Cortex of kidney (tissue), 1 donor: ENCODE measurements at places on chromosomes 3 and 15.

GRCh38 chr15:57881361-57881760 is 174.8 kb downstream of the POLR2M start:
- DNase-seq = no peak

DNA sequence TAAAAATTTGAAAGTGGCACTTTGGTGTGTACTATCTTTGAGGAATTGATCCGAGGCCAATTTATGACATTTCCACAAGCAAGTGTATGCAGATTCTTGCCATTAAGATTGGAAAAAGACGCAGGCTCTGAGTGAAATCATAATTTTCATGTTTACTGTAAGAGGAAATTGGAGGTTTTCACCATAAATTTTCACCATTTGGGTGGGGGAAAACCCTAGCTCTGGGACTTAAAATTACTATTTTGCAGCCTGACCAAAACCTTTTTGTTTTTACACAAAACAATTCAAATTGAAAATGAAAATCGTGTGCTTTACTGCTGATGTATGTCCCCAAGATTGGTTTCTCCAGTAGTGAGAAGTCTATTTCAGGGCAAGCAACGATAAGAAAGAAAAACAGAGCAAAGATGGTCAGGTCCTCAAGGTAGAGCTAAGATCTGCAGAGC is 282.6 kb downstream of the FOXP1 start:
- no peak for DNase-seq

DNA sequence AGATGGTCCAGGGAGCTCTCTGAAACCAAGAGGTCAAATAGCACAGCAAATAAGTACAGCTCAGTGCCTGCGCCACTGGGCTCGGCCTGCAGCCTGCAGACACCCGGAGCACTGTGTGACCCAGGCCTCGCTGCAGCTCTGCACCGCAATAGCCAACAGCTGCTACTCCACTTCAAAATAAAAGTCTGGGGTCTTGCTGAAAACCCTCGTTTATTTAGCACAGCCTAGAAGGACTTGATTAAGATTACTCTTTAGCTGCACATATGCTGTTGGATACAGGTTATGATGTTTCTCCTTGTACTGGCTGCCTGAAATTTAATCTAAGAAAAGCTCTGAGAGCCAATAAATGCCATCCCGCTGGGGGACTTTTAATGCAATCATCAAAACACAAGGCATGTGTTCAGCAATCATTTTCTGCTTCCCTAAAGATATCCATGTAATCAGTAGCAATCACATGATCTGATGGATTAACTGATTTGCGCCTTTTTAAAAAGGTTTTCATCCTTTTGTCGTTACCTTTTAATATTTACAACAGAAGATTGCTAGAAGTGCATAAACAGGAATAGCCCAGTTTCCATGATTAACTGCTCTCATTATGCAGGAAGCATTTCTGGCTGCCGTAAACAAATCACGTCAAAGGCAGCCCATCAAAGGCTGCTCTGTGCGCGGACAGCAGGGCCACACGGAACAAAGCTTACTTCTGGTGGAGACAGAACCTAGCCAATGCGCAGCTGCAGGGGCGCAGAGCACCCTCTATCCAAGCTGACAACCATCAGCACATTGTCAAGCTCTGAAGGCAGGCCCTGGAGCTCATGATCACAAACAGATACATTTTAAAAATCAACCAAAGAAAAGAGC is 58.8 kb downstream of the CLASP2 start:
- DNase-seq = no peak

DNA sequence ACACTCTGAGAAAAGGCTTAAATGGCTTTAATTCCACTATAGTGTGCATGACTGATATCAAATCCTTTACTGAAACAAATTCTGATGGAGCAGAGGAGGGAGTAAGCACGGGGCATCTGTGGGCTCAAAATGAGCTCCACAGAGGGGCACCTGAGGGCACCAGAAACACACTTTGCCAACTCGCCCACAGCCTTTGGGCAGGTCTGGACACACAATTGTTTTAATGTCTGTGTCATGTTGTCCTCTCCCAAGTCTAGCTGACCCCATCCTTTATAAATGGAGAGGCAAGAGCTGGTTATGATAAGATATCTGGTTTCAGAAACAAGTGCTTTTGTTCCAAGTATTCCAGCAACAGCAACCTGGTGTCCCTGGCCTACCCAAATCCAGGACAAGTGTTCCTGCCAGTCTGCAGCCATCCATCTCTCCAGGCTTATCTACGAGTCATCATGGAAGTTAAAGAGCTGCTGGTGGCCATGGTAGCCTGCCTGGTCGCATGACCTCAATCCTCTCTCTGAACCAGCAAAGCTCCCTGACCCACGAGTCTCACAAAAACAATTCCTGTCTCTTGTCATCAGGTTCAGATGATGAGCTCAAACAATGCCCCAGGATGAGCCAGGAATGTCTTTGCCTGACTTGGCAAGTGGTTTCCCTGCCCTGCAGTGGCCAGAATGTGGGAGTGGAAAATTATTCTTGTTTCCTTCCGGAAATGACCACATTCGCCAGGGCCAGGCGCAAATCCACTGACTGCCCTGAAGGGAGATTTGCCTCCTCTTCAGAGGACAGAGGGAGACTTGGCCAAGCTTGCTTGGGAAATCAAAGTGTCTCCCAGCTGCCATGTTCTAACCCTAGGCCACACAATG is 64.4 kb upstream of the TPM1 start:
- no peak for DNase-seq

DNA sequence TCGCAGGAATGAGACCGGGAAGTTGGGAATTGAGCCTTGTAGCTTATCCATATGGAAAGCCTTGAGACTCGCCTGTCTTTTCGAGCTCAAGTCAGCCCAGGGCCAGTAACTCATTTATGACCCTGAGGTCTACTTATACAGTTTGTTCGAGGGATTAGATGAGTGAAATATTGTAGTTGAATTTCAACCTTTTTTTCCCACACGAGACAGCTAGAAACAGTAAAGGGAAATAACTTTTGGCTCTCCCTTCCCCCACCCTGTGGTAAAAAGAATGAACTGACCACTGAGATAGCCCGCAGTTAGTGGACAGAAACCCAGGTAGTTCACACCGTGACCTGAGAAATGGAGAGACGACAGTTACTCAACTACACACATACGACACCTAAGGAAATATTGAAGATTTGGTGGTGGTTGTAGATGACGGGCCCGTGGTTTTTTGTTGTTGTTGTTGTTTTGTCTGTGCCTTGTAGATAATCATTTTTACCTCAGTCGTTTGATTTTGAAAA is 841 bp downstream of the EIF3J start:
- DNase-seq = no peak

GRCh38 chr3:82157952-82158351 is 396.5 kb upstream of the GBE1 start:
- no peak for DNase-seq

GRCh38 chr3:132326251-132326650 is 9.0 kb downstream of the ACP3 start:
- no peak for DNase-seq

GRCh38 chr15:52651868-52652267 is 27.3 kb downstream of the ATOSA start:
- no peak for DNase-seq

GRCh38 chr3:138940446-138940845 is 6.5 kb downstream of the FOXL2 start:
- DNase-seq = no peak

DNA sequence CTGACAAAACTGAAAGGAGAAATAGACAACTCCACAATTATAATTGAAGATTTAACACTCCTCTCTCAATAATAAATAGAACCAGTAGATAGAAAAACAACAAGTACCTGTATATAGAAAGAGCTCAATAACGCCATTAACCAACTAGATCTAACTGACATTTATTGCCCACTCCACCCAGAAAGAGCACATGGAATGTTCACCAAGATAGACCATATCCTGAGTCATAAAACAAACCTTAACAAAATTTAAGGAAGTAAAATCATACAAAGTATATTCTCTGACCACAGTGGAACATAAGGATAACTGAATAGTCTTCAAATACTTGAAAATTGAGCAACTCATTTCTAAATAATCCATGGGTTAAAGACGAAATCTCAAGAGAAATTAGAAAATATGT is 25.1 kb downstream of the KBTBD12 start:
- no peak for DNase-seq

DNA sequence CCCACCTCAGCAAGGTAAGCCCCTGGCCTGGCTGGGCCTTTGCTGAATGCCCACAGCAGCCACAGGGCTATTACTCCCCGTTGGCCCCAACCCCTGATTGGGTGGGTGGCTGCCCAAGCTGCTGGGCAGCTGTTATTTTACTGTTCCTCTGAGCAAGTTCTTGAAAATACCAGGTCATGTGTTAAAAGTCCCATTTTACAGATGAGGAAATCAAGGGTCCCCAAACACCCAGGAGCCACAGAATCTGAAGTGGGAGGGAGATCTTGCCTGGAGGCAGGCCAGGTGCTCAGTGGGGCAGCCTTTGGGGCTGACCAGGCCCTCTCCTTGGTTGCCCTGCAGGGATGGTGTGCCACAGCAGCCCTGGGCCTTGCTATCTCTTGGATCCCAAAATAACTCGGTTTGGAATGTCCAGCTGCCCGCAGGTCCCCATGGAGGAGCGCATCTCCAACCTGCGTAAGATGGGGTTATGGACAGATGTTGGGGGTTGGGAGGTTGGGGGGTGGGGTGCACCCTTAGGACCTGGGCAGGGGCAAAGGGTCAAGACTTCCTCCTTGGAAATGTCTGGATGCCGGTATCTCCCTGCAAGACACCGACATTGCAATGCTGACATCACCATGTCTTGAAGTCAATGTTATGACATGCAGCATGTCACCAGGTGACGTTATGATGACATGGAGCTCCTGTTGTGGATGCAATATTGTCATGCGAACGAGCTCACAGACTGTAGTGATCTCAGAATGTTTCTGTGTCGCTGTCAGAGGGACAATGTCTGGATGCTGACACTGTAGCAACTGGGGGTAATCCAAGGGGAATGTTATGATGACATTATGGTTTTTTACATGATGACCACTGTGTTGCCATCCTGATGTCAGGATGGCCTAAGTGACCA is 13.3 kb upstream of the CSPG4 start:
- no peak for DNase-seq

GRCh38 chr15:70618929-70619328 is 144.4 kb downstream of the UACA start:
- no peak for DNase-seq

GRCh38 chr3:16743276-16743675 is 138.1 kb upstream of the DAZL start:
- DNase-seq = no peak

DNA sequence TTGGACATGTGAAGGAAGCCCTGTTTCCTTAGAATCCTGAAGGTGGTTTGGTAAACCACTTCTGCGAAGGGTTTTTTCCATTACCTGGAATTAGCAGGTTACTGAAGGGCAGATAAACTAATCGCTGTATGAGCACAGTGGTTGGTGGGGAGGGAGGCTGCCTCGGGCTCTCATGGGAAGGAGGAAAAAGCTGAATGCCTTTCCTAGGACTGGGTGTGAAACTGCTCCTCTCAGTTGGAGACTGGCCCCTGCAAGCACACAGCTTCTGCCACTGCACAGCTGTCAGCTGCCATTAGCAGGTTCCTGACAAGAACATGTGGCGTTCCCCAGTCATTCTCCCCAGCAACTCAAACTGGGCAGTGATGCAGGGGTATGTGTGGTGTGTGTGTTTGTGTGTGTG is 376.3 kb downstream of the GAP43 start:
- DNase-seq = no peak

GRCh38 chr15:80971143-80971542 is 18.5 kb downstream of the MESD start:
- no peak for DNase-seq

- no peak for DNase-seq
Observed at GRCh38 chr15:34889476-34889875, 80.1 kb downstream of the AQR start.

GRCh38 chr3:136414476-136414875 is 164.3 kb downstream of the PCCB start:
- no peak for DNase-seq

DNA sequence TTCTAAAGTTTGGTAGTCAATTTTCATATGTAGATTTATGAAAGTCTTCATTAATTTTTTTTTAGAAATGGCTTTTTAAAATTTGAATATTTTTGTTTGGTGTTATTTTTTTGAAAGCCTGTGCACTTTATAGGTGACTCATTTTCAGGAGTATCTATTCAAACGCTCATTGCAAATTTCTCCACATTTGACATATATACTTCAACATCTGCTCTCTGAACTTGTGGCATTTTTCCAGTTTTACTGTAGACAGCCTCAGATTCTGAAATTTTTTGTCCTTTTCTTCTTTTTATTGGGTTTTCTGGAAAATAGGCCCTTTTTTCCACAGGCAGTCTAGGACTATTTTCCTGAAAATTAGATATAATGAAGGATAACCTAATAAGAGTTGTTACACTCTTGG is 396.6 kb downstream of the RBMS3 start:
- no peak for DNase-seq

GRCh38 chr15:63043335-63044076 is 959 bp downstream of the TPM1 start:
- DNase-seq = no peak

DNA sequence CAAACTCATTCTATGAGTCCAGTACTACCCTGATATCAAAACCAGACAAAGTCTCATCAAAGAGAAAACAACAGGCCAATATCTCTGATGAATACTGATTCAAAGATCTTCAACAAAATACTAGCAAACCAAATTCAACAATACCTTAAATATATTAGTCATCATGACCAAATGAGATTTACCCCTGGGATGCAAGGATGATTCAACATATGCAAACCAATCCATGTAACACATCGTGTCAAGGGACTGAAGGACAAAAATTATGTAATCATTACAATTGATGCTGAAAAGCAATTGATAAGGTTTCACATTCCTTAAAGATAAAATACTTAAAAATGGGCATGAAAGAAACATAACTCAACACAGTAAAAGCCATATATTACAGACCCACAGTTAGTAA is 1476.9 kb downstream of the SI start:
- DNase-seq = no peak

DNA sequence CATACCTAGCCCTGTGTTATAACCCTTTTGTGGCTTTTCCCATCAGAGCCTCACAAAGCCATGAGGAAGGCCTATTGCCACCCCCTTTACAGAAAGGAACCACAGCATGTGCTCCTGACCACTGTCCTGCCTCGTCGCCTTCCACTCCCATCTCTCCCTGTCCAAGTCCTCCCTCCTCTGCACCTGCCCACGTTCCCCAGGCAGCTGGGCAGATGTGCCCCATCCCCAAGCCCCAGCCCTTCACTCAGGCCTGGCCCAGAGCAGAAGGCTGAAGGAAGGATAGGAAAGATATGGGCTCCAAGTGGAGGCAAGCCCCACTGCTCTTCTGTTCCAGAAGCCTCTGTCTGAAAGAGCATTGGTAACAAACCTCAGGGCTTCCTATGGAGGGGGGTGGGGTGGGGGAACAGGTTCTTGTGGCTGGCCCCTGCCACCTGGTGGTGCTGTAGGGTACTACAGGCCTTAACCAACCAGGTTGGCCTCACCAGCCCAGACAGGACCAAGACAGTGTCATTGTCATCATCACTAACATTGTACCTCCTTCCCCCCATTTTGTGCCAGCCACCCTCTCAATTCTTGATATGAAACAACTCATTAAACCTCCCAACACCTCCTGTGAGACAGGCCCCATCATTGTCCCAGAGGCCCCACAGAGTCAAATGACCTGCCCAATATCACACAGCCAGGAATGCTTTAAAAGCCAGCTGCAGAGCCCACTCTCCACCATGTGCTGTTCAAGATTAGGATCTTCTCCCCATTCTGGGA is 10.0 kb downstream of the POC1A start:
- DNase-seq = no peak
